IPS DF 6.9 (cell line): ENCODE measurements at places on chromosomes 11 and 22.

GRCh38 chr11:60769811-60770210, 13.1 kb downstream of the MS4A15 start:
- DNase-seq, result no peak

DNA sequence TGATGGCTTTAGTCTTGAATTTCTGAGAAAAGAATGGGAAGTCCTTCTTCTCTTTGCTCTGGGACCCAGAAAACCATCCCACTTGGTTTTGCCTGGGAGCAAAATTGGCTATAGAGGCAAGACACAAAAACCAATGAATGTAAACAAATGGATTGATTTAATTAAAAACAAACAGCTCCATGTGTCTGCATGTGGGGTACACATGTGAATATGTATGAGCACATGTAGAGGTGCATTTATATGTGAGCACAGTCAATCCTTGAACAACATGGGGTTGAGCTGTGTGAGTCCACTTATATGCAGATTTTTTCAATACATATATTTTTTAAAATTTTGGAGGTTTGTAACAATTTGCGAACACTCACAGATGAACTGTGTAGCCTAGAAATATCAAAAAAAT, 87.2 kb downstream of the CCDC81 start:
- DNase-seq, result no peak

- DNase-seq, result no peak
Observed at GRCh38 chr22:27163162-27164137, 506.1 kb downstream of the MIAT start.

DNA sequence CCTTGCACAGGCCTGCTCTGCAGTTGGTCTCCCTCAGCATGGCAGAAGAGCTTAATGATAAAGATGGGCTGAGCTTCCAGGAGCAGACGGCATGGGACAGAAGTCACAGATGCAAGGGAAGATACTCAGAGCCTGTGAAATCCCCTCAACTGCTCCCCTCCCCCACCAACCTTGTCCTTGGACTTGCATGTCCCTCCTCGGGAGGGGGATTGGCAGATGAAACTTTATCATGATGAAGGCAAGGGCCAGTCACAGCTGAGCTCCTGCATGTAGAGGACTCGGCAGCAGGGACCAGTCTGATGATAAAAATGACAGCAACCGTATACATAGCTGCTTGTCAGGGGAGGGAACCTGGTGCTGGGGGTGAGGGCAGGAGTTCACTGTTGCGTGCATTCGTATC, 6.8 kb upstream of the SLC22A8 start:
- DNase-seq, result no peak

DNA sequence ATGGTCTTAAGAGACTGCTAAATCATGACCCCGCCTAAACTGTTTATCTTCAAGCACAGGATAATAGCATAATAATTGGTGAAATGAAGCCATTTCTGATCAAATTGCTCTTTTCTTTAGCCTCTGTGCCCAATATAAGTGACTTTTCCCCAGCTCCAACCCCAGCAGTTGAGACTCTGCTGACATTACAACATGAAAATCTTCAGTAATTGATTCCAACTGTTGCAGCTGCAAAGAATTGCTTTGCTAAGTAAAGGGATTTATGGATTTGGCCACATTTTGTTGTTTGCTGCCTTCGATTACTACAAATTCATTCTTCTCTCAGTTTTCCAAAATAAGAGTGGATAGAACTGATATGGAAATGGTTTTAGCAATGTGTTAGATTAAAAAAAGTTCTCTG, 576.7 kb upstream of the LRRC4C start:
- no peak for DNase-seq

- no peak for DNase-seq
Observed at GRCh38 chr22:38613588-38613987, 42.6 kb downstream of the FAM227A start.

- DNase-seq, result no peak
Observed at GRCh38 chr11:58503361-58503856, 4.5 kb downstream of the OR5B21 start.

- peak; percentile 31 for DNase-seq
Observed at GRCh38 chr11:92886243-92886905, 83.1 kb upstream of the MTNR1B start.

DNA sequence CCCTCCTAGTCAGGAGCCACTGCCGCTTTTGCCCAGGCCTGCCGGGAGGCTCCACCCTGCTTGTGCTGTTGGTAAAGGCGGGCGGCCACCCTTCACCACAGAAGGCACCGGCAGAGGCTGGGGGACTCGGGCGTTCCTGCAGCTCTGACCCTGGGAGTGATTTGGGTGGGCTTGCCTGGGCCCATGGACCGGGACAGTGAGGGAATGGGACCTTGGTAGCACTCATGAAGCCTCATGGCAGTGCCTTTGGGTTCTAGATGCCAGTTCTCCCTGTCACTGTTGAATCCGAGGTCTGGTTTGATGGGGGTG, 4.4 kb downstream of the TPCN2 start:
- DNase-seq, result no peak

GRCh38 chr22:25540908-25541660, 23.4 kb upstream of the GRK3 start:
- no peak for DNase-seq

DNA sequence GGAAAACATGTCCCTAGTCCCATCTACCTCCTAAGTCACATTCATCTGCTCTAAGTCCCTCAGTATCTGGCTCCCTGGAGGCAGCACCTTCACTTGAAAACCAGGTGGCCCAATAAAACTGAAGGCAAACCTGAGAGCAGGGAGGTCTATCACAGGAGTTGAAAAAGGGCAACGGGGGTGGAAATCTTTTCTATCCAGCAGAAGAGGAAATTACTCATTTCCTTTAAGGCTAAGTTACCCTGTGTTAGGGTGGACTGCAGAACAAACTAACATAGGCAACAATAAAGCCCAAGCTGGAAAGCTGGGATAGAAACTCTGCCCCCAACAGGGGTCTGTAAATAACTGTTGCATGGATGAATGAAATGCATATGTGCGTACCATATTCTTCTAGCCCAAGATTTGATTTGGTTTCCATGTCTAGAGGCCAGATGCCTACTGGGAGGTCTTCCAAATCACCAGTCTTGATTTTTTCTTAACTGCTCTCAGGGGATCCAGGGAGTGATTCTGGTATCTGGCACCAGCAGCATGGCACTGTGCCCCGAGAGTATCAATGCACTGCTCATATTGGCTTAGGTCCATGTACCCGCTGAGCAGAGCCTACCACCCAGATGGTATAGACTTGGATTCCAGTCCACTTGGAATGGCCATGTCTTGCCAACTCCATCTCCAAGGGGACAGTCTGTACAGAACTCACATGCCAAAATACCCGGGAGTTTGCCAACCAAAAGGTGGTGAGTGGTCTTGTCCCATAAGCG, 350.0 kb upstream of the NCAM1 start:
- no peak for DNase-seq

DNA sequence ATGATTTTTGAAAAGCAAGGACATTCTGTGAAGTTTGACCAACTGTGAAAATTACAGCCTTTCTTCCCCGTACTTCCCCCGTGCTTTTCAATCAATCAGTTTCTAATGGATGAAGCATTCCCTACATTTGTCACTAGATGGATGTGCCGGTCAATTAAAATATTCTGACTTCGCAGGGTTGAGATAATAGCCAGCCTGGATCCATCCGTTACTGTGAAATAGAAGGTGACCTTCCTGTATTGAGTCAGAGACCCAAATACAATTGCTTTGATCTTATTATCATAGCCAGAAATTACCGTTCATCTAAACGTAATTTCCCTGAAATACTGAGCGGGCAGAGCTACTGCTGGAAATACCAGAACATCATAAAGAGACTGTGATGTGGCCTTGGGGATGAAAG, 21.1 kb upstream of the PARVB start:
- no peak for DNase-seq

- DNase-seq, result no peak
Observed at GRCh38 chr11:106961518-106961917, 56.8 kb downstream of the GUCY1A2 start.

DNA sequence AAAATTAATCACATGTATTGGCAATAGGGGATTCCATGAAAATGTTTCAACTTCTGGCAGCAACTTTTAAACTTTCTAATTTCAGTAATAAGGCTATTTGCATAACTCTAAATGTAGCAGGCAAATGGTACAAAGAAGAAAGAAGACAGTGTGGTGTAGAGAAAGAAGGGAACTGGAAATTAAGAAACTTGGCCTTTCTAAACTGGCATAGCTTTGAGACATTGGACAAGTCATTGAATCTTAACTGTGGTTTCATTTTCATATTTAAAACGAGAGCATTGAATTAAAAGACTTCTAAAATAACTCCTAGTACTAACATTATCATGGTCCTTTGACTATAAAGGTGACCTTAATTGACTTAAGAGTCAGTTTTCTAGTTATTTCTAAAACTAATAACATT, 125.0 kb downstream of the UVRAG start:
- DNase-seq, result no peak

DNA sequence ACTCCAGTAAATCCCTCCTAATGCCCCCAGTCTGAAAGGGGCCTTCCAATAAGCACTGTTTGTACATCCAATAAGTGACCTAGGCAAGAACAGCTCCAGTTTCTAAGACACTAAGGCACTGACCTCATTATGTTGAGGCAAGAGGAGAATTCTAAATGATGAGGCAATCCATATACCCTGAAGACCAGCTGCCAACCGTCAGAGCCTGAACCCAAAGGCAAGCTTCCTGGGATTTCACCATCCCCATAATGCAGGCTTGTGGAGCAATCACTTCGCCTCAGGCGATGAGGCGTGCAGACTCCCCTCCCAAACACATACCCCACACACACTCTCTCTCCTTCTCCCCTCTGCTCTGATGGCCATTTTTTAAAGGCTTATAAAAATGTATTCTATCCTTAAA, 49.5 kb downstream of the LGR4 start:
- DNase-seq, result no peak

GRCh38 chr11:20611892-20612291, 12.5 kb downstream of the SLC6A5 start:
- no peak for DNase-seq

DNA sequence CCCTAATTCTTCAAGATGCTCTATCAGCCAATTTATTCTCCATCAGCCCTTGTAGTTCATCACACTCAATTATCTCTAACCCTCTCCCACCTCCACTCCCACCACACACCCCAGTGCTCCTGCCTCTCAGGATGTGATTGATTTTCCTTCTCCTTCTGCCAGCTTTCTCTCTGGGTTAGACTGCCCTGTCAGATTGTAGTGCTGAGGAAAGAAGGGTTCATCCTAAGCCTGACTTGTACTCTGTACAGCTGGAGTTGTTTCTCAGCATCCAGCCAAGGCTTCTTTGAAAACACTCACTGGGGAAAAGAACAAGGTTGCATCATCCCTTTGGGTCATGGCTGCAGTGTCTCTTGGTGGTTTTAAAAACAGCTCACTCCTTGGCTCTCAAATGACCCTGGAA, 61.2 kb downstream of the CECR2 start:
- no peak for DNase-seq

DNA sequence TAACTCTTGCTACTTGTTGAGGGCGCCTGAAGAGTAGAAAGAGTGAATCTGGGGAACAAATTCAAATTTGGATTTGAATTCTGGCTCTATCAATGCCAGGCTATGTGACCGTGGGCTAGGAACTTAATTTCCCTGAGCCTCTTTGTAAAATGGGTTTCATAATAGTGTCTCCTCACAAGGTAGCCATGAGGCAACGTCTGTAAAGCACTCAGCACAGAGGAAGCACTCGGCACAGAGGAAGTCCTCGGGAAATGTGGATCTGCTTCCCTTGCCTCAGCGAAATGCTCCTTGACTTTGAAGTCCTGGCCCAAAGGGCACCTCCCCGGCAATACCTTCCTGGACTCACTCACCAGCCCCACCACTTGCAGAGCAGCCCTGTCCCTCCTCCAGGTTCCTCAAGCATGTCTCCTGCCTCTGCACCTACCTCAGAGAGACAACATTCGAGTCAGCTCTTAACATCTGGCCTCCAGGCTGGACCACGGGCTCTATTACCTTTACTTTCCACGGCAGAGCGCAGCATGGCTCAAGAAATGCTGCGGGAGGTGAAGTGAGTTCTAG, 17.7 kb downstream of the CD6 start:
- no peak for DNase-seq

- DNase-seq, result no peak
Observed at GRCh38 chr22:43825651-43826050, 13.5 kb upstream of the EFCAB6 start.

- DNase-seq, result no peak
Observed at GRCh38 chr11:83046621-83047172, 25.0 kb downstream of the RAB30 start.

GRCh38 chr11:130314184-130314749, 450 bp downstream of the ZBTB44 start:
- no peak for DNase-seq

DNA sequence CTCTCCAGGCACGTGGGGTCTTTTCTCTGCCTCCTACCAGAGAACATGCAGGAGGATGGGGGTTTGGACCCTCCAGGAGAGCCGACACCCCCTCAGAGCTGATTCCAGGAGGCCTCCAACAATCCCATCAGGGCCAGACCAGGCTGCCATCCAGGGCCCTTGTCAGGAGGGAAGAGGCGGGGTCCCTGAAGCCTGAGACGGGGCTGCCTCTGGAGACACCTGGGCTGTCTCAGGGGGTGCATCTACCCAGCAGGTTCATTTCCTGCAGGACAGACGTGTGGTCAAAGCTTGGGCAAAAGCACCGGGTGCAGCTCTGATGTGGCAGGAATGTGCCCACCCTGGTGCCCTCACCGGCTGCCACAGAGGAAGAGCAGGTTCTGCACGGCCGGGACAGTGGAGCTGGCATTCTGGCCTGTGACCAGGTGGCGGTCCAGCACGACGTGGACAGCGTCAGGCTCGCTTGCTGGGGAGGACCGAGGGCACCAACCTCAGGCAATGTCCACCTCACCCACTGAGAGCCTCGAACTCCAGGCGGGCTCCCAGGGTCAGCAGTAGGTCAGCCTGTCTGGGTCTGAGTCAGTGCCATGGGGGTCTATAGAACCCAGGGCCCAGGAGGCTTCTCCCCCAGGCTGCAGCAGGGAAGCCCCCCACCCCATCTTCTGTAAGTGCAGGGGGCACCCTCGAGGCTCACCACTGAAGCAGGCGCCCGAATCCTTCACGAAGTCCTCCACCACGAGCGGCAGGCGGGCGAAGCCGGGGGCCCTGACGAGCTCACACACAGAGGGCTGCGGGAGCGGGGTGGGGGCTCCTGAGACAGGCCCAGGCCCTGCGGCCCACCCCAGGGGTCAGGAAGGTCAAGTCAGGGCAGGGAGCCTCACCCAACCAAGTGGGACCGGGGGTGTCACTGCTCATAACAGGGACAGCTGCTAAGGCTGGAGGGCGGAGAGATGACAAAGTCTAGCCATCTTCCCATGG, 6.4 kb downstream of the GATD1 start:
- DNase-seq, result no peak

- DNase-seq, result no peak
Observed at GRCh38 chr11:134566311-134566710, 154.3 kb upstream of the B3GAT1 start.
